T-cell (primary cell): ENCODE measurements at places on chromosomes 3 and 15. TPM values are rescaled to one million over a fixed set of nuclear protein-coding genes. Genes with fewer than 3 reads are reported as not detected.

TIPIN gene
- 8.4 TPM for total RNA-seq

ACP3 gene
- total RNA-seq: not detected

GP9 gene
- total RNA-seq: not detected

ERC2 gene
- not detected for total RNA-seq

SPINK8 gene
- total RNA-seq: not detected

MESP2 gene
- not detected for total RNA-seq

OCA2 gene
- 0.67 TPM for total RNA-seq

TICRR gene
- 0.35 TPM for total RNA-seq

AHSG gene
- total RNA-seq: 1.8 TPM

ULK4 gene
- 19.7 TPM for total RNA-seq

FGF7 gene
- total RNA-seq: 0.19 TPM

LMCD1 gene
- total RNA-seq: 0.61 TPM

NOX5 gene
- not detected for total RNA-seq

CISH gene
- total RNA-seq: 37.4 TPM

ZNF774 gene
- 0.61 TPM for total RNA-seq

CATSPER2 gene
- 8.3 TPM for total RNA-seq

ITPKA gene
- total RNA-seq: not detected

C3orf33 gene
- 1.2 TPM for total RNA-seq

ROBO1 gene
- total RNA-seq: 1.7 TPM

FBXL2 gene
- not detected for total RNA-seq

RBPMS2 gene
- not detected for total RNA-seq

FETUB gene
- total RNA-seq: not detected

P3H2 gene
- 0.50 TPM for total RNA-seq

DGKG gene
- total RNA-seq: not detected

MUC20 gene
- total RNA-seq: 4.8 TPM

KPNA1 gene
- total RNA-seq: 55.2 TPM

CLDND1 gene
- 357 TPM for total RNA-seq

PLXND1 gene
- 46.1 TPM for total RNA-seq

RTF1 gene
- 45.9 TPM for total RNA-seq

IL16 gene
- 160 TPM for total RNA-seq

C3orf49 gene
- total RNA-seq: not detected

KLHL6 gene
- total RNA-seq: 54.7 TPM

SI gene
- total RNA-seq: not detected

CHRNA7 gene
- not detected for total RNA-seq

RARB gene
- not detected for total RNA-seq

ASB14 gene
- not detected for total RNA-seq

DCUN1D1 gene
- total RNA-seq: 38.3 TPM

ITIH1 gene
- total RNA-seq: 0.49 TPM

HIGD2B gene
- 0.33 TPM for total RNA-seq

PHLDB2 gene
- 2.0 TPM for total RNA-seq

SKOR1 gene
- 0.96 TPM for total RNA-seq

SERPINI1 gene
- 3.8 TPM for total RNA-seq

GRM7 gene
- total RNA-seq: not detected

CHRNB4 gene
- not detected for total RNA-seq

TMEM40 gene
- total RNA-seq: not detected

MASP1 gene
- not detected for total RNA-seq

NPAP1 gene
- total RNA-seq: not detected
